ENCODE measurements at places on chromosomes 1 and 21.
A peak's percentile ranks its signal among the peaks of the same experiment; 100 is the strongest.

GRCh38 chr1:167223144-167224103 lies 2.7 kb downstream of the POU2F1 start:
- peak; percentile 49 for DNase-seq

DNA sequence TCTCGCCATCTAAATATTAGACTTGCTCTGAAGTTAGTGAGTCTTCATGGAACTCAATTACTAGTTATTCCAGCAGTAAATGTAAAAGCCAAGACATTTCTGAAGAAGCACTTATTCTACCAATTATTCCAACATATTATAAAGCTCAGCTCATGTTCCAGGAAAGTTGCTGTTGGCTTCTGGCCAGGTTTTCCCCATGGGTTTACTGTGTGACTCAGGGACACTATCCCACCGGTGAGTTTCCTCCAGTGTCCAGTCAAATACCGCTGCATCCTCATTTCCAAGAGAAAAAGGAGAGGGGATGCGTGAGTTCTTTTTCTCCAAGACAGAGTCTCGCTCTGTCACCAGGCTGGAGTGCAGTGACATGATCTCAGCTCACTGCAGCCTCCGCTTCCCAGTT lies 9.2 kb upstream of the HHIPL2 start:
- DNase-seq: peak; percentile 38

- no peak for DNase-seq
Observed at GRCh38 chr1:61930116-61930645, 187.9 kb downstream of the PATJ start.

DNA sequence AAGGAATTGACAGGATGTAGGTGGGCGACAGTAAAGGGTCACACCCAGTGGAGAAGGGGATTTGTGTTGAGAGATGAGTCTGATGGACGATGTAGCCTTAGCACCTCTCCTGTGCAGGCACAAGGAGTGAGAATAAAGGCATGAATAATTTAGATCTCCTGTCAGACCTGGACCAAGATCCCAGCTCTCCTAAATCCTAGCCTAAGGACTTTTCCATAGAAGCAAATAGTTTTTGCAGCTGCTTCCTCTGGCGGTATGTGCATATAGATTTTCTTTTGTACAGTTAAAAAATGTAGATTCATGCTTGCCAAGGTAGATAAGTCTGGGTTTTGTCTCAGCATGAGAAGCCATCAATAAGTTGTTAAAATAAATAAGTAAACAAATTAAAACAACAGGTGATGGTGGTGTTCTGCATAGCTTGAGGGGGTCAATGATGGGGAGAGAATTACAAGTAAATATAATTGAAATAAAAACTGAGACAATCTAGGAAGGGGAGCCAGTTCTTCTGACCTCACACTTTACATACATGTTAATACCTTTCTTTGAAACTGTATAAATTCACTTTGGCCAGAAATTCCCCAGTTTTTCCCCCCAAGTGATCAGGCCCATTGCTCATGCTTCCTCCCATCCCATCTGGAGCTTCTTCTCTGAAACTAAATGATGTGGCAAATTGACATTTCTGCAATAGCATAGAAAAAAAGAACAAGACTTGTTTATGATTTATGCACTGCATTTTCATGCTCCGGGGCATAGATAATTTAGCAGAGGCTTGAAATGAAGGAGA lies 12.4 kb upstream of the ZP4 start:
- DNase-seq: no peak

DNA sequence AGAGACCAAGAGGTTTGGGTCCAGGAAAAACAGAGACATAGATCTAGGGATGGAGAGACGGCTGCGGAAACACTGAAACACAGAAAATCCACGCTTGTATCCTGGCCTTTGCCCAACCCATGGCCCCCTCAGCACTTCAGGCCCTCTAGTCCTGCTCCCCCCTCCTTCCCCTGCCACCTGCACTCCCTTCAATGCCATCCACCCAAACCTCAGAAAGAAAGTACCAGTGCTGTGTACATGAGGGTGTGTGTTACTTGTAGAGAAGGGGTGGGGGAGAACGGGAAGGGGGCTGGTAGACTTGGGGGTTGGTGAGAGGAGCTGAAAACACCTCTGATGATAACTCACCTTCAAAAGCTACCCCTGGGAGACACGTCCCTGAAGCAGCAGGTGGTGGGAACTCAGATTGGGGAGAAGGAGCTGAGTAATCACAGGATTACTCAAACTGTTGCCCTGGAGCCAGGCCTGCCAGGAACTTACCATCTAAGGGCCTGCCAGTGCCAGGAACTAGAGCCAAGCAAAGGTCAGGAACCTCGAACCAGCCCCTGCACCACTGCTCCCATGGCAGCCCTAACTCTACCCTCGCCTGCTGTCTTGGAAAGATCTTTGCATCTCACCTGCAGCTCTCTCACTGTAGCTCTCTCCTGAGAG lies 11.5 kb downstream of the RORC start:
- DNase-seq: no peak

DNA sequence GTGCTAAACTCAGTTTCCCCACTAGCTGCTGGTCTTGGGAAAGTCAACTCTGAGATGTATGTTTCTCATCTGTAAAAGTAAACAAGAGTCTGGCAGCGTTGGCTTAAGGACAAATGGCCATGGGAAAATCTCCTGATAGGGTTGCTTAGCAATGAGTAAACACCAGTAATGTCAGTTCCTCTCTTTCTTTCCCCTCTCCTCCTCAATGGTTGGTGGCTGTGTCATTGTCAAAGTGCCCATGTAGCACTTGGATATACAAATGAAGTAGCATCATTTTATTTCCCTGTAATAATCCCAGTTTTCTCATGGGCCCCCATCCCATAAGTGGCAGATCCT lies 2.2 kb upstream of the FYB2 start:
- peak; percentile 55 for DNase-seq

DNA sequence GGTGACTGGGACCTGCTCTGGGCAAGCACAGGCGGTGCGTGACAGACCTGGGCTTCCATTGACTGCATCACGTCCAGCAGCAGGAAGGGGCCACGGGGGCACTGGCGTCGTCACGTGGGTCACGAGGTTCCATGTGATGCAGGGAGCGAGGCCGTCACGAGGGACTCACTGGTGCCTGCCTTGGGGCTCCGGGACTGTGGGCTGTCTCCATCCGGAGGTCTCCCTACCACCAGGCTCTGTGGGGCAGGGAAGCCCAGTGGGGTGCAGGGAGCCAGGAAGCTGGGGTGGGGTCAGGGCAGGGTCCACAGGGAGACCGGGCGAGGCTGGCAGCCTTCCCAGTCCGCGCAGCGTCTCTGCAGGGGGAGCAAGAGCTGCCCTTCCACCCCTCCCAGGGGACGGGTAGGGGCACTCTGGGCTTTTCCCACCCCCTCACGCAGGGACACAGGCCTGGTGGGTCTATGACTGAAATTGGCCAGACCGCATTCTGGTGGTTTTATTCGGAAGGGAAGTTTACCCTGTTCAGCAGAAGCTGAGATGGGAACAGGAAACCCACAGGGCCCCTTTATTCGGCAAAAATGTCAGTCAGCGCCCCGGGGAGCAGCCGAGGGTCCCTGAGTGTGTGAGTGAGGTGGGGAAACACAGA lies 416 bp upstream of the TNFRSF14 start:
- DNase-seq: peak; percentile 26

DNA sequence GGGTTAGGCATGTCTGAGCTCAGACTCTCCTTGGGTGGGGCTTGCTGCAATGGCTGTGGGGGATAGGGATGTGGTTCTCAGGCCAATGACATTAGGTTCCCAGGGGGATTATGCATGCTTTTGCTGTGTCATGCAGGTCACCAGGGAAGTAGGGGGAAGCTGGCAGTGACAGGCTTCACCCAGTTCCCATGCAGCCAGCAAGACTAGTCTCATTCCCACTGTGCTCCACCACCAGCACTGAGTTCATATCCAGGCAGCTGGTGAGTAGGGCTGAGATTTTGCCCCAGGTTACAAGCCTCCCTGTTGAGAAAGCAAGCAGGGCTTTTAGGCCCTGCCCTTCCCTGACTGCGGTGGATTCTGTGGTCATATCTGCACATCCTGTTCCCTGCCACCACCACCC lies 32.1 kb upstream of the PLA2G5 start:
- DNase-seq: peak; percentile 13

GRCh38 chr21:44611551-44611950 lies 328 bp upstream of the KRTAP10-8 start:
- DNase-seq: no peak

DNA sequence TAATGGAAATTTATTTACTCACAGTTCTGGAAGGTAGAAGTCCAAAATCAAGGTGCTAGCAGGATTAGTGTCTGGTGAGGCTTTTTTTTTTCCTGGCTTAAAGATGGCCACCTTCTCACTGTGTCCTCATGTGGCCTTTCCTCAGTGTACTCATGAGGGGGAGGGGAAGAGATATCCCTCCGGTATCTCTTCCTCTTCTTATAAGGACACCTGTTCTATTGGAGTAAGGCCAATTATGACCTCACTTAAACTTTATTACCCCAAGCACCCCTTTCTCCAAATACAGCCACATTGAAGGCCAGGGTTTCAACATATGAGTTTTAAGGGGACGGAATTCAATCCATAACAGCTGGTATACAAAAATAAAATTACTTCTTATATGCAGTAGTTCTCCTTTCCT lies 203.7 kb upstream of the C1orf87 start:
- no peak for DNase-seq

GRCh38 chr1:184559117-184559713 lies 172.4 kb downstream of the C1orf21 start:
- DNase-seq: no peak

GRCh38 chr1:166972826-166973225 lies 2.5 kb downstream of the ILDR2 start:
- DNase-seq: no peak

- DNase-seq: no peak
Observed at GRCh38 chr1:32754317-32755097, 51.9 kb upstream of the SYNC start.

- no peak for DNase-seq
Observed at GRCh38 chr1:65688848-65689247, 103.8 kb upstream of the PDE4B start.

- DNase-seq: no peak
Observed at GRCh38 chr1:147514233-147514632, 27.1 kb upstream of the BCL9 start.

GRCh38 chr1:150387200-150387599 lies 23.3 kb downstream of the RPRD2 start:
- DNase-seq: no peak

GRCh38 chr1:14930247-14930965 lies 223.1 kb upstream of the TMEM51 start:
- DNase-seq: no peak

DNA sequence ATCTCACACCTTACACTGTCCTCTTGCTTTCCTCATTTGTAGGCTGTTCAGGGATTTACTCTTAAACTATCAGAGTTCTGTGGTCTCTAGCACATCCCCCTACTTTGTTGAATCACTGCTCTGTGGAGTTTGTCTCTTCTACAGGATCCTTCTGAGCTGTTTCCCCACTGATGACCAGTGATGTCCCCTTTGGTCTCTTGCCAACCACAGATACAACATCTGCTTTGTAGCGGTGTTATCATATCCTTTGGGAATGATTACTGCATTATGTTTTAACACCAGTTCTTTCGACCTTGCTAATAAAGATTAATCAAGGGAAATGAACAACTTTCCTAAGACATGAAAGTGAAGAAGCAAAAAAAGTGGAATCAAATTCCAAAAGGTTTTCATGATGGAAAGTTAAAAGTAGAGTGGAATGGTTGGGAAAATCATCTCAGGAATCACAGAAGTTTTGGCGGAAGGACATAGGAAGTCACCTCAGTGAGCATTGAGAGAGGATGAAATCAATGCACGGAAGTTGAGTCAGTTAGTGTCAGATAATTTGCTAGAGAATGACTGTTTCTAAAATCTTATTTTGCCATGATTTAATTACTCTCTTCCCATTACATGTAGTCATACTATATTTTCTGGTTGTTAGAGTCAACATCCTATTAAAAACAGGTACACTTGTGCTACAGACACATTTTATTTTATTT lies 11.2 kb downstream of the OR10K2 start:
- DNase-seq: no peak

- DNase-seq: no peak
Observed at GRCh38 chr1:184425449-184426277, 38.8 kb downstream of the C1orf21 start.

DNA sequence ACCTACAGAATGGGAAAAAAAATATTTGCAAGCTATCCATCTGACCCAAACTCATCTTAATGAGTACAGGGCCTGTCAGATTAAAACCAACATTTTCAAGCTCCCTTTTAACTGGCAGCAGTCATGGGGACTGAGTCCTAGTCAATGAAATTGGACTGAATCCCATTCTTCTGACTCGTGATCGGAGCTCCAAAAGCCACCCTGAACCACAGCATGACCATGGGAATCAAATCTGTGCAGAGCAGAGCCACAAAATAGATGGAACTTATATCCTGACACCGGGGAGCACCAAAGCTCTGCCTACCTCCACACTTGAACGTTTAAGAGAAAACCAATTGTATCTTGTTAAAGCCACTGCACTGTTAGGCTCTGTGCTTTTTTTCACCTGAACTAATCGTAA lies 5.0 kb upstream of the RWDD3 start:
- peak; percentile 10 for DNase-seq

- DNase-seq: no peak
Observed at GRCh38 chr1:179923029-179923428, 31.6 kb upstream of the CEP350 start.
